ENCODE measurements at places on chromosomes 6 and 20. TPM values are rescaled to one million over a fixed set of nuclear protein-coding genes. Genes with fewer than 3 reads are reported as not detected.

The HLA-DRB5 gene
- 36.3 TPM for total RNA-seq

The HLA-A gene
- 1,668 TPM for total RNA-seq

The MCCD1 gene
- total RNA-seq, result not detected

The LCA5 gene
- total RNA-seq, result 1.8 TPM

The RAET1E gene
- total RNA-seq, result not detected

The BEND6 gene
- not detected for total RNA-seq

The MTFR2 gene
- not detected for total RNA-seq

The ERVFRD-1 gene
- total RNA-seq, result not detected

The LY6G6F gene
- total RNA-seq, result not detected

The SYCP2 gene
- total RNA-seq, result 2.0 TPM

The SGK2 gene
- total RNA-seq, result 98.0 TPM

The LY6G5C gene
- not detected for total RNA-seq

The RING1 gene
- total RNA-seq, result 18.2 TPM

- H3K36me3 ChIP-seq, result no peaks in the 10 kb centered on the region
- H3K27ac ChIP-seq, result no peak overlapping the region
- H3K27me3 ChIP-seq, result no peaks in the 10 kb centered on the region
- no peak overlapping the region for H3K4me3 ChIP-seq
Observed at GRCh38 chr6:169518451-169518850, 183.4 kb downstream of the WDR27 start.

GRCh38 chr6:39769012-39769411, 23.2 kb upstream of the DAAM2 start:
- no peaks in the 10 kb centered on the region for H3K4me1 ChIP-seq
- H3K27me3 ChIP-seq, result no peaks in the 10 kb centered on the region
- no peaks in the 10 kb centered on the region for H3K36me3 ChIP-seq

GRCh38 chr20:34022839-34023234, 29.1 kb downstream of the RALY start:
- no peak for DNase-seq
- H3K36me3 ChIP-seq, result no peaks in the 10 kb centered on the region
- no peaks in the 10 kb centered on the region for H3K4me1 ChIP-seq
- no peak overlapping the region for H3K27ac ChIP-seq
- no peak overlapping the region for H3K4me3 ChIP-seq

- peak overlapping the region; percentile 71 for H3K27ac ChIP-seq
- no peak for DNase-seq
- H3K4me1 ChIP-seq, result peaks cover 10% of the 10 kb centered on the region
- no peaks in the 10 kb centered on the region for H3K27me3 ChIP-seq
- no peaks in the 10 kb centered on the region for H3K36me3 ChIP-seq
Observed at GRCh38 chr20:63891061-63892002, 3.6 kb upstream of the DNAJC5 start.

- no peak for DNase-seq
- no peaks in the 10 kb centered on the region for H3K36me3 ChIP-seq
- no peak overlapping the region for H3K27ac ChIP-seq
- no peak overlapping the region for H3K4me3 ChIP-seq
Observed at GRCh38 chr6:13183415-13184088, 144.8 kb downstream of the TBC1D7 start.

- H3K27ac ChIP-seq, result no peak overlapping the region
- H3K36me3 ChIP-seq, result peaks cover 7% of the 10 kb centered on the region
- no peak overlapping the region for H3K4me3 ChIP-seq
- no peaks in the 10 kb centered on the region for H3K4me1 ChIP-seq
Observed at GRCh38 chr6:158584236-158584651, 24.4 kb downstream of the TMEM181 start.

DNA sequence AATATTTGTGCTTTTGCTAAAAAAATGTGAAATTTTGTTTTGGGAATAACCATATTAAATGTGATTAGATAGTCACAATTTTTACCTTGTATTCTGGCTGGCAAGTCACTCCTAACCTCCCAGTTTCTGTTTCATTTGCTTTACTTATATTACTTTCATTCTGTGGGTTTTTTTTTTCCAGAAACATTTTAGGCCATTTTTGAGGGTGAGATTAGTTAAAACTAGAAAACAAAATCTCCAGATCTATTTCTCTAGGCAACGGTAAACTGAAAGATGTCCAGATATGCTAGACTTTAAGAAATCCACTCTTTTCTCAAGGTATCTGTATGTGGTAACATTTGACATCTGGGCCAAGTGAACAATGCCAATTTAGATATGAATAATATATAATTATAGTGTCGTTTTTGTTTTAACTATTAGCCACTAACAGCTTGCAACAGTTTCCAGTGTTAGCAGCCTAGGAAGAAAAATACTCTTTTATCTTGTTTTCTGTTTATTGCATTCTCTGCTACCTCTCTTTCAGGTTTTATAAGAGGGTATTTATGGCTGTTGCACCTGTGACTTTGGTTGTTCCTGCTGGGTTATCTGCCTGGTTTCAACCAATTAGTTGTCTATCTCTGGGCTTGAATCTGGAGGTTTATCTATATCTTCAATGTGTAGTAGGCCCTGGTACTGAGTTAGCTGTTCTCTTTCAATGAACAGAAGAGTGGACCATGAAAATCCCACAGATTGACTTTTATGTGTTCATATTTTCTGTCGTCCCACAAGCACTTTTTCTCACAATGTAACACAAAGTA, 260.9 kb downstream of the NKAIN2 start:
- H3K4me3 ChIP-seq, result no peak overlapping the region
- no peaks in the 10 kb centered on the region for H3K27me3 ChIP-seq
- DNase-seq, result no peak
- no peaks in the 10 kb centered on the region for H3K36me3 ChIP-seq

DNA sequence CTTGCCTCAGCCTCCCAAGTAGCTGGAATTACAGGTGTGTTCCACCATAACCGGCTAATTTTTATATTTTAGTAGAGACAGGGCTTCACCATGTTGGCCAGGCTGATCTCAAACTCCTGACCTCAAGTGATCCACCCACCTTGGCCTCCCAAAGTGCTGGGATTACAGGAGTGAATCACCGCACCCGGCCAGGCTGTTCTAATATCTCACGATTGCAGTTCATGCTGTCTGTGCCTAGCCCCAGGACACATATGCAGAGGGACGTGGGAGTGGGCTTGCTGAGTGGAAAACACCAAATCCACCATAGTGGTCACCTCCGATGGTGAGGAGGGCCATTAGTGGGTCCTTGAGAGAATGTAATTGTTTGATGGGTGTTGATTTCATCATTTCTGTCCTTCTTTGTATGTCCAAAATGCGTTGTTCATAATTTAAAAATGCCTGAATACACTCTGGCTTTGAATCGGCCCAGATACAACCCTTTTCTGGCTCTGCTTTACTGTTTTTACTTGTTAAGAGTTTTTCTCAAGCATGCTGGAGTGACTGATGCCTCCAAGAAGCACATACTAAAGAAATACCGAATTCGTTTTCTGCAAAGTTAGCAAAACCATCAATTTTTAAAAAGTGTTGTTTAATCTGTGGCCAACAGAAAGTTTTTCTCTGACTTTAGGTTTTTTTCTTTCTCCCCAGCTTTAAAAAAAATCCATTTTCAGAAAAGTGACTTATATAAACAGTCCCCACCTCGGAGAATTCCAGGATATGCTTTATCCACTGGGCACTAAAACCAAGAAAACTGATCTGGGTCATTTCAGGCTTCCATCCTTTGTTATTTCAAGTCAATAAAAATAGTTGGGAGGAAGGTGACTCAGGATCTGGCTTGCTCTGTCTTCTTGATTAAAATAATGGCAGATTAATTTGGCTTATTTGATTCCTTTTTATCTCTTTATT, 18.8 kb upstream of the RALGAPA2 start:
- H3K27ac ChIP-seq, result peak overlapping the region; percentile 2
- no peaks in the 10 kb centered on the region for H3K27me3 ChIP-seq
- no peak for DNase-seq
- no peaks in the 10 kb centered on the region for H3K4me1 ChIP-seq
- no peaks in the 10 kb centered on the region for H3K36me3 ChIP-seq
- H3K4me3 ChIP-seq, result no peak overlapping the region

DNA sequence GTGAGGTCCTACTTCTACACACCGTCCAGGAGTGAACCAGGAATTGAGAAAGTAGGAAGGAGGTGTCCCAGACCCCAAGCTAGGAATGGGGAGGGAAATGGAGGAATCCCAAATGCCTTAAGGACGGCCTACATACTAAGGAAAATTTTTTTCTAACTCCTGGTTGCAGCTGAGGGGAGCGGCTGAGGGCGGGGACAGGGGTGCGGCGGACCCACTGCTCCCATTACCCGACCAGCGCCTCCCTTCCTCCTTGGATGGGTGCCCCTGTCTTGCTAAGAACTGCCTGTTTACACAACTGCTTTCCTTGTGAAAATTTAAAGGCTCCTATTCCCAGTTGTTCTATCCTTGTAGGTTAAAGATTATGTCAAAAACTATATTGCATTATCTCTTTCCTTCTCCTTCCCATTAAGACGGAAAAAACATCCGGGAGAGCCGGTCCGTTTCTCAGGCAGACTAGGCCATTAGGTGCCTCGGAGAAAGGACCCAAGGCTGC, 699 bp upstream of the HSPA1B start:
- H3K27ac ChIP-seq, result peak overlapping the region; percentile 92
- peak; percentile 69 for DNase-seq
- peak overlapping the region; percentile 69 for H3K4me3 ChIP-seq
- no peaks in the 10 kb centered on the region for H3K36me3 ChIP-seq

DNA sequence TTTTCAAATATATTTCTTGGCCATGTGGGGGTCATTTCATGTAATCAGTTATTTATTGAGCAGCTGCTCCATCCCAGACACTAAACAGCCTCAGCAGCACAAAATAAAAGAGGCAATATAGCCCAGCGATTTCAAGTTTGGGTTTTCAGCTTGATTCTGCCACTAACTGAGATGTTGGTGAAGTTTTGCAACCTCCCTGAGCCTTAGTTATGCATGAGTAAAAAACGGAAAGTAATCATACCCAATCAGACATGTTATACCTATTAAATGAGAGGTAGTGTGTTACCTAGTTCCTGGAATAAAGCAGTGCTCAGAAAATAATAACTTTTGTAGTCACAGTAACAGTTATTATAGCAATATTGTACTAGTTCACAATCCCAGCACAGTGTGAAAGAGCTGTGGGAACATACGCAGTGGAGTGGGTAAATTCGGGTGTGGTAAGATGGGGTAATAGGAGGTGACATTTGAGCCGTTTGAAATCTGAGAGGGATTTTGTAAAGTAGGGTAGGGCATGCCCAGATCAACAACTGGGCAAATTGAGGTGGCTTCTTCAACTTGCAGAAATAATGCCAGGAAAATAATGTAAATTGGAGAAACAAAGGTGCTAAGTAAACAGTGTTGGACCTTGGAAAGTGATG, 1.5 kb downstream of the SLC9A8 start:
- H3K4me1 ChIP-seq, result no peaks in the 10 kb centered on the region
- no peak overlapping the region for H3K27ac ChIP-seq
- no peaks in the 10 kb centered on the region for H3K36me3 ChIP-seq
- DNase-seq, result no peak

- H3K27ac ChIP-seq, result no peak overlapping the region
- no peaks in the 10 kb centered on the region for H3K36me3 ChIP-seq
- H3K4me3 ChIP-seq, result no peak overlapping the region
- H3K27me3 ChIP-seq, result no peaks in the 10 kb centered on the region
- no peak for DNase-seq
Observed at GRCh38 chr6:130035211-130035610, 16.8 kb downstream of the L3MBTL3 start.

- H3K4me1 ChIP-seq, result no peaks in the 10 kb centered on the region
- no peak overlapping the region for H3K4me3 ChIP-seq
- DNase-seq, result no peak
- no peak overlapping the region for H3K27ac ChIP-seq
Observed at GRCh38 chr20:8470156-8470555, 338.1 kb downstream of the PLCB1 start.

GRCh38 chr20:48928832-48929725, 7.6 kb downstream of the ARFGEF2 start:
- no peaks in the 10 kb centered on the region for H3K36me3 ChIP-seq
- no peaks in the 10 kb centered on the region for H3K27me3 ChIP-seq
- H3K4me1 ChIP-seq, result no peaks in the 10 kb centered on the region
- H3K27ac ChIP-seq, result peak overlapping the region; percentile 49
- H3K4me3 ChIP-seq, result no peak overlapping the region

DNA sequence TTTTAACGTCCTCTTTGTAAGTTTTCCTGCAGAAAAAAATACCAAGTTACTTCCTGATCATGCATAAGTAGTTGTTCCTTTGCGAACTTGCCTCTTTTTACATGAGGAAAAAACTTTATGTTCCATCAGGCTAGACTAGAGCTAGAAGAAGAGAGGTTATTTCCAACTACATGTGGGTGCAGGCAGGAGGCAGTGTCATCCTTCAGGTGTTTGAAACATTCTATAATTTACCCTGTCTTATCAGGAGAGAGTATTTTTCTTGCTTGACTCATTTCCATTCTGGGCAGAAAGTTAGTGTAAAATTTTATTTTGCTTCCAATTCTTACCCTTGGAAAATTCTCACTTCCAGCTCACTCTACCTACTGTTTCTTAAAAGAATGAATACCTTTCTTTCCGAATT, 28.5 kb upstream of the EPHA7 start:
- H3K36me3 ChIP-seq, result no peaks in the 10 kb centered on the region
- H3K27me3 ChIP-seq, result no peaks in the 10 kb centered on the region
- no peak overlapping the region for H3K27ac ChIP-seq
- H3K4me1 ChIP-seq, result no peaks in the 10 kb centered on the region
- no peak overlapping the region for H3K4me3 ChIP-seq
- DNase-seq, result no peak

DNA sequence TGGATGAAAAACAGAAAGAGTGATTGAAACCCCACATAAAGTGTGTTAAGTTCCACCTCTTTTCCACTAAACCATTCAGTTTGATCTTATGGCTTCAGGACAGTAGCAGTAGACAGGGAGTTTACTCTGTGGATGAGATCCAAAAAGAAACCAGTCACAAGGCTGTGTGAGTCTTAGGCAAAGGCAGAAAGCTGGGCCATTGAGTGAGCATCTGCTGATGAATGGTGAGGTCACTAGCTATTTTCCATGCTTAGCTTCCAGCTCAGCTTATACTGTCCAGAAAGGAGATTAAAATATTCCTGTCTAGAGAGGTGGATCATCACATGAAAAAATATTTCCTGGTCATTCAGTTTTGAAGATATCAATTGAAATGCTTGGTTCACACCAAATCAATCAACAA, 1643.9 kb downstream of the HACE1 start:
- H3K4me1 ChIP-seq, result no peaks in the 10 kb centered on the region
- H3K27me3 ChIP-seq, result no peaks in the 10 kb centered on the region
- DNase-seq, result no peak

DNA sequence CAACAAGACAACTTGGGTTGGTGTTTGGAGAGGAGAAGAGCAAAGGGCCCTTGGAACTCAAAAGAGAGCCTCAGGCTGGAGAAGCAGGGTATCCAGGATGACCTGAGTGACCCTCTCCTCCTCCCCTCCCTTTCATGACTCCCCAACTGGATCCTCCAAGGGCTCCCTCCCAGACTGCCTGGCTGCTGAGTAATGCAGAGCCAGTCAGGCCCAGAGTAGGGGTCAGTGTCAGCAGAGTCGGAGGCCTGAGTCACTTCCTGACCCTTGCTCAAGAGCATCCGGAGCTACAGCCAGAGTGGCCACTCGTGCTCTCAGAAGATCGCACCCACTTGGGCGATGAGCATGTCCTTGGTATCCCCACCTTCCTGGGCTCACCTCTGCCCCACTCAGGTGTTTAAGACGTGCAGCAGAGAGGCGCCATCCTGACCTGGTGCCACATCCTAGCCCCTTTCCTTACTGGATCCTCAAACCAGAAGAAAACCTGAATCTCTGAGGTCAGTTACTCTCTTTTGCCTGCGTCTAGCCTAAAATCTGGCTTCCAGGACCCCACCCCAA, 2.8 kb upstream of the MAPK13 start:
- DNase-seq, result no peak
- peak overlapping the region; percentile 8 for H3K27ac ChIP-seq
- H3K36me3 ChIP-seq, result peaks cover 1% of the 10 kb centered on the region
- no peak overlapping the region for H3K4me3 ChIP-seq
- no peaks in the 10 kb centered on the region for H3K27me3 ChIP-seq

GRCh38 chr20:62542862-62543261, 67.1 kb upstream of the GATA5 start:
- H3K27me3 ChIP-seq, result no peaks in the 10 kb centered on the region
- no peak for DNase-seq
- H3K36me3 ChIP-seq, result no peaks in the 10 kb centered on the region
- no peak overlapping the region for H3K4me3 ChIP-seq

Data from Peyer's patch (tissue), 4 donors.